ENCODE measurements at places on chromosomes 4 and X. TPM values are rescaled to one million over a fixed set of nuclear protein-coding genes. Genes with fewer than 3 reads are reported as not detected.

The TDO2 gene
- 0.11 TPM for total RNA-seq

The GUCY1B1 gene
- total RNA-seq, result 1.0 TPM

- no peak for DNase-seq
Measured at GRCh38 chr4:681736-682451, 7.1 kb downstream of the SLC49A3 start.

GRCh38 chr4:186037692-186038658, 31.0 kb upstream of the TLR3 start:
- peak; percentile 60 for DNase-seq

- DNase-seq, result no peak
Measured at GRCh38 chrX:51215266-51215665, 117.4 kb upstream of the NUDT10 start.

GRCh38 chr4:105433421-105433820, 40.4 kb downstream of the PPA2 start:
- DNase-seq, result no peak

DNA sequence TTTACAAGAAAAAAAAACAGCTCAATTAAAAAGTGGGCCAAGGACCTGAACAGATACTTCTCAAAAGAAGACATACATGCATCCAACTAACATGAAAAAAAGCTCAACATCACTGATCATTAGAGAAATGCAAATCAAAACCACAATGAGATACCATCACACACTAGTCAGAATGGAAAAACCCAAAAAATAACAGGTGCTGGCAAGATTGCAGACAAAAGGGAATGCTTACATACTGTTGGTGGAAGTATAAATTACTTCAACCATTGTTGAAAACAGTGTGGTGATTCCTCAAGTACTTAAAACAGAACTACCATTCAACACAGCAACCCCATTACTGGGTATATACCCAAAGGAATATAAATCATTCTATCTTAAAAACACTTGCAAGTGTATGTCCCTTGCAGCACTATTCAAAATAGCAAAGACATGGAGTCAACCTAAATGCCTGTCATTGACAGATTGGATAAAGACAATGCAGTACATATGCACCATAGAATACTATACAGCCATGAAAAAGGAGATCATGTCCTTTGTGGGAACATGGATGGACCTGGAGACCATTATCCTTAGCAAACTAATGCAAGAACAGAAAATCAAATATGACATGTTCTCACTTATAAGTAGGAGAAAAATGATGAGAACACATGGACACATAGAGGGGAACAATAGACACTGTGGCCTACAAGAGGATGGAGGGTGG, 97.6 kb downstream of the RAB28 start:
- no peak for DNase-seq

GRCh38 chrX:15790769-15791290, 546 bp downstream of the ZRSR2 start:
- no peak for DNase-seq
